ENCODE measurements at places on chromosomes 5 and 9.
A peak's percentile ranks its signal among the peaks of the same experiment; 100 is the strongest.

- no peak for DNase-seq
Observed at GRCh38 chr9:110650261-110650660, 18.3 kb upstream of the MUSK start.

DNA sequence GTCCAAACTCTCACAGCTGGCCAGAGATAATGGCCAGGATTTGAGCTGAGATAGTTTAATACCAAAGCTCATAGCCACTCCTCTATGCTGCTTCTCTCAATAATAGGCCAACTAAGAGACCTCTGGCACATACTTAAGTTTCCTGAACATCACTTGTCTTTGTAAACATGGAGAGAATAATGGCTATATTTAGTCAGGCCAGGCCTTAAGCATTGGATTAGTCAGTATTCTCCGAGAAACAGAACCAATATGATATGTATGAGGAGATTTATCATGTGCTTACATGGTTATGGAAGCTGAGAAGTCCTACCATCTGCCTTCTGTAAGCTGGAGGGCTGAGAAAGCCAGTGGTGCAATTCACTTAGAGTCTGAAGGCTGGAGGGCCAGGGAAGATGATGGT, 45.4 kb downstream of the CFAP95 start:
- no peak for DNase-seq

DNA sequence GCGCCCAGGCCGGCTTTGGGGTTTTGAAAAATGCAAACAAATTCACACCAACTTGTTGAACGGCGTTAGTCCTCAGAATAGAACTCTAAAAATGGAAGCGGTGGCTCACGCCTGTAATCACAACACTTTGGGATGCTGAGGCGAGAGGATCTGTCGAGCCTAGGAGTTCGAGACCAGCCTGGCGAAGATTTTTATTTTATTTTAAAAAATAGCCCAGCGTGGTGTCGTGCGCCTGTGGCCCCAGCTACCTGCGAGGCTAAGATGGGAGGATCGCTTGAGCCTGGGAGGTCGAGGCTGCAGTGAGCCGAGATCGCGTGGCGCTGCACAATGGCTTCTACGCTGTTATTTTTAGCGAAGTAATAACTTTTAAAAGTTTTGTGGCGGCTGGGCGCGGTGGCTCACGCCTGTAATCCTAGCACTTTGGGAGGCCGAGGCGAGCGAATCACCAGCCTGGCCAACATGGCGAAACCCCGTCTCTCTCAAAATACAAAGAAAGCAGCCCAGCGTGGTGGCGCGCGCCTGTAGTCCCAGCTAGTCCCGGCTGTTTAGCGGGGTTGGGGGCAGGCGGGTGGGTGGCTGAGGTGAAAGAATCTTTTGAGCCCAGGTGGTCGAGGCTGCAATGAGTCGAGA, 694 bp upstream of the PLIN2 start:
- DNase-seq = peak; percentile 72

DNA sequence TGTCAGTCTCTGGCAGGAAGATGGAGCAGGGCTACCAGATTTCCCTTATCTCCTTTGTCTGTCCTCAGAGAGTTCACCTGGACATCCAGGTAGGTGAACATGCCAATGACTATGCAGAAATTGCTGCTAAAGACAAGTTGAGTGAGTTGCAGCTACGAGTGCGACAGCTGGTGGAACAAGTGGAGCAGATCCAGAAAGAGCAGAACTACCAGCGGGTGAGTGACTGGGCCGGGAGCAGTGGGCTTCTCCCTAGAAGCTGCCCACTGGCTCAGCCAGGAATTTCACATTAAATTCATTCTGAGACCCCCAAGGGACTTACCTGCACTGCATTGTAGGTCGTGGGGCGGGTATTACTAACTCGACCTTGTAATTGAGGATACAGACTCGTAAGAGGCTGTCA, 2.1 kb downstream of the TMED9 start:
- DNase-seq = no peak

GRCh38 chr5:14101922-14102321, 41.2 kb upstream of the TRIO start:
- DNase-seq = no peak

GRCh38 chr9:136757328-136757727, 715 bp downstream of the LCN8 start:
- no peak for DNase-seq

- DNase-seq = no peak
Observed at GRCh38 chr9:37596504-37596903, 4.1 kb upstream of the TOMM5 start.

Measured in kidney (tissue), 22 donors.